Amniotic epithelial cell (primary cell): ENCODE measurements at places on chromosomes 4 and X.

DNA sequence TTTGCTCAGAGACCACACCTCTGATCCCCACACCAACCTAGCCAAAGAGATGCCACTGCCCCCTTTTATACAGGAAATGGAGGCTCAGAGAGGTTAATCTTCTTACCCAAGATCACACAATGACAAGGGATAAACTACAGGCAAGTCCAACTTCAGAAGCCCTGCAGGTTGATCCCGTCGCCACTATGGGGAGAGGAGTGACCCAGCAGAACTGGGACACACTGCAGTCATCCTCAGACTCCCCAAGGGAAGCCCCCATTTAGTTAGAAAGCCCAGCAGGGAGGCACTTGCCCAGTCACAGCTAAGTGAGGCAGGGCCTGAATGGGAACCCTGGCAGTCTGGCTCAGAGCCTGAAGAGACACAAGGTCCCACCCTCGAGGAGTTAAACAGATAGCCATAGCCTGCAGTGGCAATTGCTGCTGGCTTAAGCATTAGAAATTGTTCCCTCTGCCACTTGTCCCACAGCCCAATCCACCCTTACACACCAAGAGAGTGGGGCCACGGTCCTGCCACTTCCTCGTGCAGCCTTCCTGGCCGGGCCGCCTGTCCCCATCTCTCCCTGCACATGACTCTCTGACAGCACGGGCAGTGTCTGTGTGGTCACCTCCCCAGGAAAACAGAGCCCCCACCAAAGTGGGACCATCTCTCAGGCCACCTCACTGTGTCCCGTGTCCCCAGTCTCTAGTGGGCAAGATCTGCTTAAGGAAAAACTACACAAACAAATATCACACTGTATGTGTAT is 2.7 kb downstream of the JAKMIP1 start:
- DNase-seq = no peak

DNA sequence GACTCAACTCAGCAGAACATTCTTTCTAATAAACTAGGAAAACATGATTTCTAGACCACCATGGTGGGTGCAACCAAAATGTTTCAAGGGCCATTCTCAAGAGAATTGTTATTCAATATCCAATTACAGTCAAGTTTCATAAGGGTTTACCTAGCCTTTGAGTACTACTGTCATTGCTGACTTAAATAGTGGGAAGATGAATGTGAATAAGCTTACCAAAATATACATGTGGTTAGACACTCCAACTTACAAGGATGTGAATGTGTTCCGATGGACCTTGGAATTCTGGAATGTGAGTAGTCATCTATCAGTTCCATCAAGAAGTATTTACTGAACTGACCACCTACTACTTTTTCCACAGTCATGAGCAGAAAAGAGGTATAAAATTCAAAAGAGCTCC is 16.9 kb downstream of the SH3RF1 start:
- peak; percentile 86 for DNase-seq

DNA sequence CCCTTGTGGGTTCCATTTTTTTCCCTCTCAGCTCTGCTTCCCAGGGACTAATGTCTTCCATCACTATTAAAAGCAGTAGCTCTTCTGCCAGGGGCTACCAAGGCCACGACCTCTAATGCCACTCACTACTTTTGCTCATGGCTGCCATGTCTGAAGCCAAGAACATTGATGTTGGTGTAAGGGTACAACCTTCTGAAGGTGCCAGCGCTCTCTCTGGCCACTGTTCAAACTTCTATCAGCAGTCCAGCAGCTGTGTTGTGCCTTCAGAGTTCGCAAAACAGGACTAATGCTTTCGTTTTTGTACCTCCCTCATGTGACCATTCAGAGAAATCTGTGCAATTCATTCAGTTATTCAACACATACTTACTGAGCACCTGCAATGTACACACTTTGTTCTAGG is 121.5 kb upstream of the ENPEP start:
- no peak for DNase-seq

- DNase-seq = no peak
Measured at GRCh38 chr4:150032541-150032940, 45.7 kb upstream of the DCLK2 start.

GRCh38 chr4:166091146-166091545 is 218.1 kb downstream of the TLL1 start:
- DNase-seq = no peak

DNA sequence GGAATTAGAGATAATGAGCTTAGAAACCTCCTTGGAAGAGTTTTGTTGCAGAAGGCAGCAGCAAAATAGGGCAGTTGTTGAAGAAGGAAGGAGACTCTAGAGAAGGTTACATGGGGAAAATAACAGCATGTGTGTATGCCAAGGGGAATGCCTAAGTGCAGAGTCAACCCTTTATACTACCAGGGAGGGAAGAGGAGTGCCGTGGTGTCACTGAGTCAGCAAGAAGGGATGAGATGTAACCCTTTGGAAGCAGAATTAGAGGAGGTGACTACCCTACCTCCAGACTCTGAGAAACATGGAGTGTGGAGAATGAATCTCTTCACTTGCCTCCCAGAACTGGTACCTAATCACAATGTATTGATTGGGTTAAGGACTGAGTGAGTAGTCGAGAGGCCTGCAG is 6.7 kb upstream of the GABRE start:
- DNase-seq = peak; percentile 67

DNA sequence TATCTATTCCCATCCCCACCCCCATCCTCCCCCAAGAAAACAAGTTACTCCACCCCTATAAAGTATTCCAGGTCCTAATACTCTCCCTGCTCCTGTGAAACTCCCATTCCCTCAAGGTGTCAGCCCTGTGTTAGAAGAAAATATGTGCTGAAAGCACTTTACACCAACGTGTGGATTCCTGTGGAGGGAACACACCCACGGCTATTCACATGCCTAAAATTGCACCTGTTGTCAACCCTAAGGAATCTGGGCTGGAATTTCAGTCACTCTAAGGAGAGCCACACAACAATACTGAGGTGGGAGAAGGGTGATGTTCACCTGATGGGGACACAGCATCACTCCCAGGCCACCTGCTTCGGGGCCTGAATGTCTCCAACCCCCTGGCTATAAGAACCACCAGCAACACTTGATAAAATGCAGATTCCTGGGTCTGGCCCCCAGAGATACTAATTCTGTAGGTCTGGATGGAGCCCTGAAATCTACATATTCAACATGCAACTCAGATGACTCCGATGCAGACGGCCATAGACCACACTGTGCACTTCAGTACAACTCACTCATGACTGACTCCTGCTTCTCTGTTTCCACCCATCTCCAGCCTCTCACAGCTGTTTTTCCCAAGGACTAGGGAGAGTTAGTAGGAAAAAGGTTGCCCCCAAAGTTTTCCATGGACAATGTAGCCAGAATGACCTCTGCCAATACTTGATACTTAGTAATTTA is 15.8 kb downstream of the SCD5 start:
- no peak for DNase-seq

- DNase-seq = peak; percentile 21
Measured at GRCh38 chr4:7156761-7157488, 35.4 kb upstream of the SORCS2 start.

DNA sequence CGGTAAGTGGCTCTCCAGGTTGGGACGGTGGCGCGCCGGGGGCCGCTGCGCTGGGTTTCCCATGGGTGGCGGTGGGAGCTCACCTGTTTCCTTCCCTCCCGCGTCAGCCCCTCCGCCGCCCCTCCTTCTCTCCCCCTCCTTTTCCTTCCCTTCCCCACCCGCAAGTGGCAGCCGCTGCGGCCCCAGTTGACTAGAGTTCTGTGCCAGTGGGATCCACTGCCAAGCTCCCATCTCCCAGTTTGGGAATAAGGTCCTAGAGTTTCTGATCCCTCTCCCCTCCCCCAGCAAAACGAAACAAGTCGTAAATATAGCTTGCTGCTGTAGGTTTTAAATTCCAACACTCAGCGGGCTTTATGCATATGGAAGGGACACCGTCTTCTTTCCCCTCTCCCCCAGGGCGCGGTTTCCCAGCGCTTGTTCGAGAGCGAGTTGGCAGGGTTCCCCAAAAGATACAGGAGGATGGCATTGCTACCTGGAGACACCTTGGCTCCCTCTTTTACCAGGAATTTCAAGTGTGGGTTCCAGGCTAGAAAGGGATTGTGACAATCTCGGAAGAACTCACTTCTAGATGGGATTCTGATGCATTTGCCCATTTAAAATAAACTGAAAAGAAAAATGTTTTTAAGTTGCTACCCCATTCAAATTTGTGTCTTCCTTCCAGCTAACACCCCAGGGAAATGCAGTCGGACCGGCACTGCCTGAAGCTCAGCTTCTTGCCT is 1.2 kb downstream of the TLL1 start:
- DNase-seq = no peak

DNA sequence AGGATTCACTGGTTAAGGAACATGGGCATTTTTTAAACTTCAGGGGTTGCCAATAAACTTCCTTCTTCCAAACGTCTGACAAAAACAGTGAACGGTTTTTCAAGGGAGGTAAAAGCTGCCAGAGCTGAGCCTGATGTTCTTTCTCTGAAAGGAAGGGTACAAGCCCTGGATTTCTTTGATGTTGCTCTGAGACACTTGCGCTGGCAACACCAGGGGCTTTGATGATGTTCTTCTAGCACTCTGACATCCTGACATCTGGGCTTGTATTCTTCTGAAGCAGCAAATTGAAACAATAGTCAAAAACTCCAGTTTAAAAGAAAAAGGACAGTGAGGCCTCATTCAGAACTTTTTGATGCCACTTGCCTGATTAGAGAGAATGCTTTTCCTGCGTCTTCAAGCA is 11.8 kb downstream of the FTHL17 start:
- no peak for DNase-seq

GRCh38 chr4:75058486-75058885 is 125.6 kb downstream of the PARM1 start:
- no peak for DNase-seq

GRCh38 chr4:163048447-163048846 is 118.2 kb downstream of the NAF1 start:
- DNase-seq = peak; percentile 23

- DNase-seq = no peak
Measured at GRCh38 chr4:7197910-7198309, 5.6 kb downstream of the SORCS2 start.

- DNase-seq = no peak
Measured at GRCh38 chr4:26302031-26302899, 18.5 kb upstream of the RBPJ start.

DNA sequence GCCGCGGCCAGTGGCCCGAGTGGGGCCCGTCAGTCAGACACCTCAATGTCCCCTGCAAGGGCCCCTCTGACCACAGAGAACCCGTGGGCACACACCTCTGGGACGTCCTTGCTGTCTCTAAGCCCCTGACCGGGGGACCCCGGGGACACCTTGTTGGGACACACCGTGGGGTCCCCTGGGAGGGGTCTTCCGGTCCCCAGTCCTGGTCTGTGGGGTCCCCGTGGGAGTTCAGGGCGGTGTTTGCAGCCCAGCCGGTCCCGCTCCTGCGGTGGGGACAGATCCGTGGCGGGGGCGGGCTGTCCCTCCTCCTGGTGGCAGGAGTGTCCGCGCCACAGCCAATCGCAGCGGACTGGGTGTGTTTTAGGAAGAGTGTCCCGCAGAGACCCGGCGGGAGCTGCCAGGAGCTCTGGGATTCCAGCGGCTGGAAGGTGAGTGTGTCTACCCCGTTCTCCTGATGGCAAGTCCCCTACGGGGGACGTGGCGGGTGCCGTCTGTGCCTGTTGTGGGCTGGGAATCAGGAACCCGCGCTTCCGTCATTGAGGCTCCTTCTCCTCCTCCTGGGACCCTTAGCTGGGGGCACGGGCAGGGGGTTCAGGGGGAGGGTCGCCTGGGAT is 5.1 kb upstream of the PLCXD1 start:
- no peak for DNase-seq

DNA sequence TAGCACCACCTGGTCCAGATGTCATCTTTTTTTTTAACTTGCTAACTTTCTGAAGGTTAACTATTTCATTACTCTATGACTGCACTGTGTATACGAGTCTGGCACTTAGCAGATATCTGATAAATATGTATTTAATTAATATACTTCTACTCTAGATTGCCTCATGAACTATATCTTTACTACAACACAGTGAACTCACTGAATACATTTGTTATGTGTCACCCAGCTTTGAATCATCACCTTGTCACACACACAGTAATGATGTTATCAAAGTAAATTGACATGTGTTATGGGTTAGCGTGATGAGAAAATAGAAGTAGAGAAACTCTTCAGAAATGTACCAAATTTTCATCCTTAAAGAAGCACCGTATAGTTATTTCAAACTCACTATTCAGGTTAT is 419.3 kb upstream of the ADGRL3 start:
- DNase-seq = no peak

DNA sequence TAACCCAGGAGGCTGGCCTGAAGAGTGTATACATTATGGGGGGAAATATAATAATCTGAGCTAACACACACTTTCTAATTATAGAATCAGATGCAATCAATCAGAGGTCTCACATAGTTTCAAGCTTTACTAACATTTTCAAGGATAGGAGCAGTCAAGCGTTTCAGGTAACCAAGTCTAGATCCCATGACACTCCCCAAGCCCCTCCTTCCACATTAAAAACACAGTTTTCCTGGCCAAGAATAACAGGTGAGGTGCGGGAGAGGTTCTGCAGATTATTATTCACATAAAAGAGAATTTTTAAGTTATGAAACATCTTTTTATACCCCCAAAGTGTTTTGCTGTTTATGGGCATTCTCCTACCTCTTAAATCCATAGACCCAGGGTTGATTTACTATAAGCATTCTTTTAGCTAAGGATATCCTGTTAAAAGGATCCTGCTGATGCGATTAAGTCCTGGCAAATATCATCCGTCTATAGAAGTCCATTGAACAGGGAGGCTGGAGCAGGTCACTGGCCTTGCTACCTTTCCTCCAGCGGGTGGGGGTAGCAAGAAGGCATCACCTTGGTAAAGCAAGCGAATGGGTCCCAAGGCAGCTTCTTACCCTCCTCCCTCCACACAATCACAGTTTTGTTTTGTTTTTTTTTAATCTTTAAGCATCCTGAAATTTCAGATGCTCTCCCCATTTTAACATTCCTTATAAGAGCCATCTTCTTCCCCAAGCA is 104.7 kb upstream of the GPM6A start:
- no peak for DNase-seq

DNA sequence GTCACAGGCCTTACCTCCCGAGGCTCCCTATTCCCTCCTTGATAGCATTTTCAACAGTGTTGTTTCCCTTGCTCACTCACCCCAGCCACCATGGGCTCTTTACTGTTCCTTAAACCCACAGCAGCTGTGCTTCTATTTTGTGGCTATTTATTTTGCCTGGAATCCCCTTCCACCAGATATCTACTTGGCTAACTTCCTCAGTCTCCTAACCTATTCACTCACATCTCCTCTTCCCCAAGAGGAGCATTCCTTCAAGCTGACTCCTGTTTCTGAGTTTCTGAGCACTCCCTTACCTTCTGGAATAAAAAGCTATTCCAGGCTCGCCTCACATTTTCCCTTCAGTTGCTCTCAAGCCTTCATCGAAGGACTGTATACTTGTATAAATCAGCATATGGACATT is 50.5 kb downstream of the CXCL1 start:
- peak; percentile 53 for DNase-seq

GRCh38 chrX:72461766-72462165 is 110.9 kb downstream of the HDAC8 start:
- DNase-seq = no peak

- DNase-seq = peak; percentile 65
Measured at GRCh38 chr4:2255501-2256155, 6.3 kb downstream of the MXD4 start.
